ENCODE measurements at places on chromosomes 11 and 22.

DNA sequence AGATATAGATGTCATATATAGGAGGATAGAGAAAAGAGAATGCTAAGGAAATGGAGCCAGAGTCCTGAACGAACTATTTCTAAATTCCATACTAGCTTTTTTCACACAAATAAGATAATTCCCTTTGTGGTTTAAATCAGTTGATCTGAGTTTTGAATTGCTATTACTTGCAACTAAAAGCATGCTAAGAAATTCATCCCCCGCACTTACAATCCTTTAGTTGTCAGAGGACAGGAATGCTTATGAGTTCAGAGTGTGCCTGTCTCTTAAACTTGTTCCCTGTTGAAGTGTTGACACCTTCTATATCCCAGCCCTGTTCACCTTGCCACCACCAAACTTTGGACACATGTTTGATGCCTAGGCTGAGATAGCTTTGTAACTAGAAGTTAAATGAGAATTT is 406.2 kb downstream of the METTL15 start:
- DNase-seq, result no peak

GRCh38 chr11:19935507-19935906 is 222.9 kb downstream of the NAV2 start:
- DNase-seq, result no peak

DNA sequence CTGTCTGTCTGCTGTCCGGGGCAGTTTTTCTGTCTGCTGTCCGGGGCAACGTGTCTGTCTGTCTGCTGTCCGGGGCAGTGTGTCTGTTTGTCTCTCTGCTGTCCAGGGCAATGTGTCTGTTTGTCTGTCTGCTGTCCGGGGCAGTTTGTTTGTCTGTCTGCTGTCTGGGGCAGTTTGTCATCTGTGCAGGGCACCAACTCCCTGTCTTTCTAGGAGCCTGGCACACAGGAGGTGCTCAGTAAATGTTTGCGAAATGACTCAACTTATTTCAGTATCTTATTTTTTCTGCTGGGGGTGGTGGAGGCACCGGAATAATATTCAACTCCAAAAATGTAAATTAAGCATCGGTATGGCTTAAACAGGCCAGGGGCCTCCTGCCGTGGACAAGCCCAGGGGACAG is 12.0 kb upstream of the TTLL12 start:
- no peak for DNase-seq

GRCh38 chr11:108793138-108793537 is 128.3 kb downstream of the DDX10 start:
- no peak for DNase-seq

- no peak for DNase-seq
Observed at GRCh38 chr11:58392746-58393145, 13.9 kb downstream of the OR5B3 start.

DNA sequence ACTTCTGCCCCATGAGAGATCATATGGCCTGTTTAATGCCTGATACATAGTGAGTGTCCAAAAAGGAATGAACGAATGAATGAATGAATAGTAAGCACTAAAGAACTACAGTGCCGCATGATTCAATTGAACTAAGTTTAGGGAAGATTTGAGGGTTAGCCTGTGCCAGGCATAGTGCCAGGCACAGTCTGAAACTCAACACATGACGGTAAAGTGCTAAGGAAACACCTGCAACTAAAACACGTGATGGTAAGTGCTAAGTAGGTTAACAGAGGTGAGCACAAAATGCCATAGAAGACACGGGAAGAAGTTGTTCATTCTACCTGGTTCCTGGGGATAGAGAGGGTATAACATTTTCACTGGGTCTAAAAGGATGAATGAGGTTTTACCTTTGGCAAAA is 93.5 kb upstream of the DBX1 start:
- DNase-seq, result no peak

DNA sequence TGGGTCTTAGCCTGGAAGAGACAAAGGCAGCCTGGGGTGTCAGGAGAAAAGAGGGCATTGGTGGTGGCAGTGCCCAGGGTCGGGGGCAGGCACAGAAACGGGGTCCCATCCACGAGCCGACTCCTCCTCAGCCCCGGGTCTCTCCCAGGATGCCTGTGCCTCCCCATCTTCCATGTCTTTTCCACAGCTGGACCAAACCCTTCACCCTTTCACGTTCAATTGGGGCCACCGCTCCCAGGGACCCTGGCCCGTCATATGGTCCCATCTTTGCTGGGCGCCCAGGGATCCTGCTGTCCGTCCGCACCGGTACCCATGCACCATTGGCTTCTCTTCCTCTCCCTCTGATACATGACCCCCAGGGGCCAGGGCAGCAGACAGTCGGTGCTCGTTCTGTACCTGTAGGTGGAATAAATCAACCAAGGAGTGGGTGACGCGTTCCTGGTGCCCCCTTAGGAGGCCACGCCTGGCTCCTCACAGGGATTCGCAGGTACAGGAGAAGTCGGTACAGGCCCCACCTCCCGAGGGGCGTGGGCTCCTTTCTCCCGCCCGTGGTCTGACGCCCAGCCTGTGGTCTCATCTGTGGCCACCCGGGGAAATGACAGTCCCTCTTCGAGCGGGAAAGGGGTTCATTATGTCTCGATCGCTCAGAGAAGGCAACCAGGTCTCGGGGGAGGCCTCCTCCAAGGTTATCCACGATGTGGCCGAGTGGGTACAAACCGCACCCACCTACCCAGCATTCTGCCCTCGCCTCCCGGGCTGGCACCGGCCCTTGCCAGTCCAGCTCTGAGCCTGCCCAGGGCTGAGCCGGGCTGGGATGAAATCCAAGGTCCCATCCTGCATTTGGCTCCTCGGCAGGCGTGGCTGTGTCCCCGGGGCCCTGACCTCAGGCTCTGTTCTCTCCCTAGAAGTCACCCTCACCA is 1493.6 kb downstream of the BRD1 start:
- no peak for DNase-seq

DNA sequence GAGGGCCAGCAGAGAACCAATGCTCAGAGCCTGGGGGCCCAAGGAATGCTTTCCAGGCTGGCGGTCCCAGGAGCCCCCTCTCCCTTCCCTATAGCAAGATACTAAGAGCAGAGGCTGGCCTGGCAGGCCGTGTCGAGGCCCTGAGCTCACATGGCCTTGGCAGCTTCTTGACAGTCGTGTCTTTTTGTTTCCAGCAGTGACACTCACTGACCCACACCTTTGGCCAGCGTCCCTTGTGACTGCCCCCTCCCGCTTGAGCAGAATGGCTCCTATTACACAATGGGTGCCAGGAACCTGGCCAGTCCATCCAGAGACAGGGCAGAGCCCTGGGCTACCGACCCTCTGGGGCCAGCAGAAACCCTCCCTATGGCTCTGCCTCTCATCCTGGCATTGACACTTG is 6.4 kb upstream of the CCND1 start:
- DNase-seq, result no peak

DNA sequence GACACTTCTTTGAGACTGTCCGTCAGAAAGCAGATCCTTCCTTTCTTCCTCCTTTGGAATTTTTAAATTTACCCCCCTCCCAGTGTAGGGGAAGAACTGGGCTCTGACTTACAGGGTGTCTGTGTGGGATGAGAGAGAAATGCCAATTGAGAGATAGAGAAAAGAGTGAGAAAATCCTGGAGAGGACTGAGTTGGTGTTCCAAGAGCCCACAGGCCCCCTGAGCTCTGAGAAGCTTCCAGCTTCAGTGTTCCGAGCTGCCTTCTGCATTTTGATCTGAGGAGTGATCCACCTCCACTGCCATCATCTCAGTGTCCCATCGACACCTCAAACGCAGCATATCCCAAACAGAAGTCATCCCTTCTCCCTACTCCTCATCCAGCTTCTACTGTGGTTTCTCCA is 70.7 kb upstream of the GRK3 start:
- DNase-seq, result no peak

DNA sequence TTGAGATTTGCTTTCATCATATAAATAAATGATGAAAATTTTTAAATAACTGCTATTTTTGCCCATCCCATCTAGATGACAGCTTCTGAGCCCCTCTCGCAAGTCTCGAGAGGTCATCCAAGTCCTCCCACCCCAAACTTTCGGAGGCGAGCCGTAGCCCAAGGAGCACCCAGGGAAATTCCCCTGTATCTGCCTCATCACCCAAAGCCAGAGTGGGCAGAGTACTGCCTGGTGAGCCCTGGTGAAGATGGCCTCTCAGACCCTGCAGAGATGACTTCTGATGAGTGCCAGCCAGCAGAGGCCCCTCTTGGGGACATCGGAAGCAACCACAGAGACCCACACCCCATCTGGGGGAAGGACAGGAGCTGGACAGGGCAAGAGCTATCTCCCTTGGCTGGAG is 83.9 kb upstream of the PARVA start:
- no peak for DNase-seq

Measured in GOT3 (cell line).